ENCODE measurements at places on chromosomes 11 and 22.
A peak's percentile ranks its signal among the peaks of the same experiment; 100 is the strongest.

DNA sequence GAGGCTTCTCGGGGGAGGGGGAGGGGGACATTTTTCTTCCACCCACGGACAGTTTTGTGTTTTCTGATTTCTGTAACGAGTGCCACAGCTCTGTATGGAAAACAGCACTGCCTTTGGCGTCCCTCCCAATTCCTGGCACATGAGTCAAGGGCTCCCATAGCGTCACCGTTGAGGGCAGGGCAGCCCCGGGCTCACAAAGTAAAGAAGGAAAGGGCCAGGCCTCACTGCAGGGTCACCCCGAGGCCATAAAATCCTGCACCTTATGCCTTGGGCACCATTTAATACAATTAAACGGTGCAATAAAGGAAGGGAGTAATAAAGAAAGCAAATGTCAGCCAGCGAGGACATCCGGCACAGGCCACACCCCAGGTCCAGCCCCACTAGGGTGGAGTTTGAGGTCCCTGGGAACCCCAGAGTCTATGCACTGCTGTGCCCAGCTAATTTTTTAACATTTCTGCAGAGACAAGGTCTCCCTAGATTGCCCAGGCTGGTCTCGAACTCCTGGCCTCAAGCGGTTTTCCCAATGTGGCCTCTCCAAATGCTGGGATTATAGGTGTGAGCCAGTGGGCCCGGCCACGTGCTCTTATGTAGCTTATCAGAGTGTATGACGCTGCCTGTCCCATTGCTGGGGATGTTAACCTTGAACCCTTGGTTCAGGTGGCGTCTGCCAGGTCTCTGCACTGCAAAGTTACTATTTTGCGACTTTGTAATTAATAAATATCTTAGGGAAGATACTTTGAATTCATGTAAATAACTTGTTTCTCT lies 13.6 kb upstream of the MUC2 start:
- peak; percentile 58 for DNase-seq

DNA sequence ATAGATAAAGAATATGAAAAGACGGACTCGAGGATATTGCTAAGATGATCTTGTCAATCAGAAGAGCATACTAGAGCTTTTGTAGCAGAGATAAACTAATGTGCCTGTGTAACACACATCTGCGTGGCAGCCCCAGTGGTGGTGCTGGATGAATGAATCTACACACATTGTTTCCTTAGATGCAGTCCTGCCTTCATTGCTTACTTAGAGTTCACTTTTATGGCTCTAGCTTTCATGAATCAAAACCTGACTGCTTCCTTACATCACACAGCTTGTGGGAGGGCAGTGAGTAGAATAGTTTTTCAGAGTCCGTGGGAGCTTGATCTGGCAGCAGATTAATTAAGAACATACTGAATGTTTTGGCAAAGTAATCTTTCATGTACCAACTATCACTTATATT lies 83.7 kb downstream of the EXT2 start:
- DNase-seq, result peak; percentile 37

- no peak for DNase-seq
These were observed 91.9 kb downstream of the LRRC32 start for GRCh38 chr11:76578654-76579055.

- DNase-seq, result no peak
These were observed 183.2 kb upstream of the NECTIN1 start for GRCh38 chr11:119912229-119912628.

GRCh38 chr22:25845985-25846745 lies 104.2 kb downstream of the MYO18B start:
- DNase-seq, result no peak

GRCh38 chr11:2107521-2107920 lies 31.7 kb downstream of the IGF2 start:
- no peak for DNase-seq

DNA sequence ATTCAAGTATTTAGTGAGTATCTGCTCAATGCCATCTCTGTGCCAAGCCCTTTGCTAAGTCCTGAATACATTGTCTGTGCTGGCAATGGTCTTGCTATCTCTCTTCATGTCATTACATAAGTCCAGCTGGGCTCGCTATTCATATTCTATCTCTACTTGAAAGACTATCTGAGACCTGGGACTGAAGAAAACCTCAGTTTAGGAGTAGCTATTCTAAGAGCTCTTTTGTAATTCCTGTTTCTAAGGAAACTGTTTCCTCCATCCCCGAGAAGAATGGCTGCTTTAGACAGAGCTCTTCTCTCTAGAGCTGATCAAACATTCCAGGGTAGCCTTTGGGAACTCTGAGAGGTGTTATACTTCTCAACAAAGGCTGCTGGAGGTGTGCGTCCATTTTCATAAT lies 33.0 kb downstream of the SLC17A6 start:
- no peak for DNase-seq
